ENCODE measurements at places on chromosomes 1 and 21.

GRCh38 chr21:38667291-38667870 lies 138.3 kb upstream of the ETS2 start:
- DNase-seq, result no peak

- peak; percentile 77 for DNase-seq
These were observed 84.3 kb upstream of the VAV3 start for GRCh38 chr1:108049178-108049819.

GRCh38 chr1:34930702-34931071 lies 1.2 kb upstream of the DLGAP3 start:
- no peak for DNase-seq

- DNase-seq, result no peak
These were observed 140.1 kb upstream of the CAMK1G start for GRCh38 chr1:209443361-209443931.

- DNase-seq, result no peak
These were observed 44.1 kb downstream of the XCL2 start for GRCh38 chr1:168499688-168500049.

- DNase-seq, result peak; percentile 76
These were observed 105.0 kb downstream of the FNBP1L start for GRCh38 chr1:93552741-93553455.

GRCh38 chr1:172399756-172400721 lies 20.4 kb upstream of the C1orf105 start:
- no peak for DNase-seq

GRCh38 chr1:159132271-159132881 lies 39.0 kb upstream of the CADM3 start:
- DNase-seq, result peak; percentile 90

DNA sequence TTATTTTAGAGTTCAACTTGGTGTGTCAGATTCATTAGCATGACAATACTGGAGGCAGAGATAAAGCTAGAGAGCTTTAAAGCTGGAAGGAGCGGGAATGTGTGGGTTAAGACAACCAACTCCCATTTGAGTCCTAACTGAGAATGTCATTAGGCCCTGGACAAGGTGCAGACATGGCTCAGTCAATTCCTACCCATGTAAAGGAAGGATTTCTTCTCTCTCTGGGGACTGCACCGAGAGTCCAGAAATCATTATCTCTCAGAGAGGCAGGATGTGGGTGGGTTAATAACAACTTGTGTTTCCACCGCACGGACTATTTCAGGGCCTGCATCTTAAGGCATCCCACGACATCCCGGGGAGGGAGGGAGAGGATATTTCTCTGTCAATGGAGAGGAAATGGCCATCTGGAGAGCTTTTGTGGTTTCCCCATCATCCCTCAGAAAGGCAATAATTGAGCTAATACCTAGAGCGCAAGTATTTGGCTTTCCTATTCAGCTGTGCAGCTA lies 46.7 kb upstream of the SARS1 start:
- peak; percentile 21 for DNase-seq

GRCh38 chr1:91806181-91806768 lies 79.7 kb downstream of the TGFBR3 start:
- no peak for DNase-seq

GRCh38 chr1:210252621-210253051 lies 20.0 kb downstream of the SERTAD4 start:
- DNase-seq, result no peak

DNA sequence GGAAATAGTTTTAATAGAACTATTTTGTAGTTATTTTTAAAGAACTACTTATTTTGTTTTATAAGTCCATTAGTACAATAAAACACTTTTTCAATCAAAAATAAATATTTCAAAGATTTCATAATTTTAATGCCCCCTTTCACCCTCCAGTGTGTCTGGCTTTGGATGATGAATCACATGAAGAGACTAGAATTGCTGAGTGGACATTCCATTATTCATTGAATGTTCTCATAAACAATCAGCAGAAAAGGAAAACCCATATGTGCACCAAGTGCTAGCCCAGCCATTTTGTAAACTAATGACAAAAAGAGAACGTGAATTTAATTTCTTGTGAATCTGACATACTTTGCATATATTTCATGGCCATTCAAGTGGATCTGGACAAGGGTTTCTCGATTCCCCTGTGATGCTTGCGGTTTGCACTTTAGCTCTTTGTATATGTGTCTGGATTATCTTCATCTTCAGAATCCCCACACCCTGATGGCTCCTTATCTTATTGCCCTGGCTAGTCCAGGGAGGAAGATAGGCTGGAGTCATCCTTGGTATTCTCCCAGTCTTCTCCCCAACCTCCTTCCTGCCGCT lies 20.7 kb upstream of the CHIA start:
- DNase-seq, result no peak

- no peak for DNase-seq
These were observed 25.7 kb upstream of the MACF1 start for GRCh38 chr1:39178541-39179431.

GRCh38 chr1:202214089-202214843 lies 20.7 kb downstream of the LGR6 start:
- DNase-seq, result no peak

GRCh38 chr1:25814549-25815087 lies 5.1 kb upstream of the MTFR1L start:
- DNase-seq, result no peak

DNA sequence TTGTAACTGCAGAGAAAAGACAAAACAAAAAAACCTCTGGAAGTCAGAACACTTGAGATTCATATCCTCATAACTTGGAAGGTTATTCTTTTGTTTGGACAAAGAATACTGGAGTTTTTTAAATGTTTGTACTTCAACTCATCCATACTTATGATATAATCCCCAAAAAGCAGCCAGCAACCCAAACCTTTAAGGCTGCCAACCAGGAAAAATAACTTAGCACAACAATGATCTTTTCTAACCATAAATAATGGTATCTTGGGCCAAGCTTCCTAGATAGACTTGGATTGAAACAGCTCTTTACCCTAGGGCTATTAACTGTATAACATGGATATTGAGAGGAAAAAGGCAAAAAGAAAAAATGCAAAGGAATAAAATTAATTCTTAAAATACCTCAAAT lies 335.1 kb downstream of the LTN1 start:
- no peak for DNase-seq

DNA sequence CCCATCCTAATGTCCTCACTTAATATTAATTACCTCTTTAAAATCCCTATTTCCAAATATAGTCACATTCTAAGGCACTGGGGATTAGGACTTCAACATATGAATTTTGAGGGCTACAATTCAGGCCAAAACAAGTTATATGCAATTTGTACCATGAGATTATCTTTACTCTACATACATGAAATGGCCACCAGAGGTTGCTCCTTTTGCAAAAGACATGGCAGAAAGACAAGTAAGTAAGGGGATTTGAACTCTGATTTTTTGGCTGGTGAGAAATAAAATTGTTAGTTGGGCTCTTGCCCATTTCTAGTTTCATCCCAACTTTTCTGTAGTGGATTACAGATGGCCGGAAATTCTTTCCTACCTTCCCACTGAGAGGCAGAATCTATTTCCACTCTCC lies 4.8 kb upstream of the ALG6 start:
- peak; percentile 25 for DNase-seq

DNA sequence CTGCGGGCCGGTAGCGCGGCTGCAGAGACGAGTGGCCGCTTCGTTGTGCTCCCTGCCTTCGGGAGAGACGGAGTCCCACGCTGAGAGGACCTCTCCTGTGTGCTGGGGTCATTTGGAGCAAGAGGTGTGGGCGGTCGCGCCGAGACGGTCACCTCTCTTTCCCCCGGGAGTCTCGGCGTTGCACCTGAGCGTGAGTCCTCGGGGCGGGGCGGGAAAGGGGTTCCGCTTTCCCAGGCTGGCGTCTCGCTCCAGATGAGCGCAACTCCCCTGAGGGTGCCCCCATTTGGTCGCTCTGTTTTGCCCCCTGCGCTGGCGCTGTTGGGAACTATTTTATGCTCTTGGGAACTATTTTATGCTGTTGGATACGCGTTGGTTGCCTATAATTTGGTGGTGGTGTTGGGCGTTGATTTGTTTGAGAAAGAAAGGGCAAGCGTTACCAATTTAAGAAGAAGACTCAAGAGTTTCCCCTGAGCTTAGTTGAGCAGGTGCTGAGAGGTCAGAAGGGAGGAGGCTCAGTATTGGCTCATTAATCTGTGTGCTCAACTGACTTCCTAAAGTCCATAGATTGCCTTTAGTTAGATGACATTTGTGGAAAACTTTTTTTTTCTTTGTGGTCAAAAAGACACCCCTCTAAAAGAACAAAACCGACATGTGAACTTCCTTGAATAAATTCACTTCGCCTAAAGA lies 683 bp downstream of the LRRC8B start:
- DNase-seq, result peak; percentile 73

GRCh38 chr1:235947989-235948388 lies 81.3 kb upstream of the LYST start:
- DNase-seq, result no peak

DNA sequence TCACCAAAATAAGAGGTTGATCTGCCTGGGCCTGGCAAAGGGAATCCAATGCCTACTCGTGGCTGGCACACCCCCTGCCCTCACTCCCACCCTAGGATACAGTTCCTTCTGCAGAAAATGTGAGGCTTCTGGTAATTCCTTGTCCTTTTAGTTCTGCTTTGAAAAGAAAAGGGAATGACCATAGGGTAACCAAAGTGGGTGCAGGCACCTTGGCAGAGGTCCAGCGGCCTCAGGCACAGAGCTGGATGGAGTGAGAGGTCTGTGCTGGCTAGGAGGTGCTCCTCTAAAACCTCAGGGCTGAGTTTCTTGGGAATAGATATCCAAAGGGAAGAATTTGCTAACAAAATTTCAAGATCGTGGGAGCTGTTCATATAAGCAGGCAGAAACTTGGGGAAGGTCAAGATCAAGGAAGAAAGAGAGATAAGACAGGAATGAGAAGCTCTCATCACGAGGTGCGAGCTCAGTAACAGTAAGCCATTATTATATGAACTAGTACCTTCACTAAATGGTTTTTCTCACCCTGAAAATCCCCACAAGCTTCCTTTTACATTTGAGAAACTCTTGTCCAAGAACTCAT lies 293.1 kb upstream of the LYPLAL1 start:
- DNase-seq, result no peak

- no peak for DNase-seq
These were observed 58.9 kb downstream of the C1orf94 start for GRCh38 chr1:34235594-34235993.

- DNase-seq, result no peak
These were observed 145.3 kb upstream of the COL6A1 start for GRCh38 chr21:45836268-45836655.

DNA sequence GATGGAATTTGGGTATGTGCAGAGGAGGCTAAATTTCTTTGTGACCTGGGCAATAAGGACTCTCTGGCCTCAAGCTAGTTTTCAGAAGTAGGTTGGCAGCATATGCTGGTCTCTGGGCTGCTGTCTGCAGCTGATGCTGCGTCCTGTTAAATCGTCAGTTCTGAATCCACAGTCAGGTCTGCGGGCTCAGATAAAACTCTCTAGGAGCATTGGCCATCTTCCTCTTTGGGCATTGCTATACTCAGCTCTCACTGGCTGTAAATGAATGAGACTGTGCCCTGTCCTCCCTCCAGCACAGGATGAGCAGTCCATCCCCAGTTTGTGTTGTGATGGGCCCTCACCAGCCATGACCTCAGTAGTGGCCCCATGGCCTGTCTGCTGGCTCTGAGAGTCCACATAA lies 272.6 kb downstream of the LRRC40 start:
- DNase-seq, result no peak

DNA sequence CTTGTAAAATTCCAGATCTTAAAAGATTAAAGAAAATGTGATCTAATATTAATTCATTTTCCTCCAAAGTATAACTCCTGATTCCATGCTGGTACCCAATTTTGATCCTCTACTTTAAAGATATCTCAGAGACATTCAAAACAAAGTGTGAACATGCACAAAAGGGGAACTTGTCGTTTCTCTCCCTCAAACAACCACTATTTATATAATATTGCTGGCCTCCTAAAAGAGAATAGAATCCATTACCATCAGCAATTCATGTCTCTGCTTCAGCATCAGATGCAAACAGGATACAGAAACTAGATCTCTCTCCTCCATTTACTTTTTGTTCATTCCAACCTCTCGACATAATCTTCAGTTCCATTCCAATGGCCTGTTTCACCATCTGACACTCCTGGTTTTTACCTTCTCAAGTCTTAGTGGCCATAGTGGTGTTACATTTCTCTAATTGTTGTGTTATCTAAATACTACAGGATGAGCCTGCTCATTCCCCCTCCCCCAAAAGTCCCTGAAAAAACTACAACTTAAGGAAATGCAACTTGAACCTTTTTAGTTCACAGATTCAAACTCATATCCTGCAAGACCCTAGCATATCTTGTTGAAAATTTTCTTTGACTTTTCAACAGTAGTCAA lies 4.1 kb downstream of the NRIP1 start:
- peak; percentile 40 for DNase-seq

- DNase-seq, result no peak
These were observed 118.7 kb upstream of the F3 start for GRCh38 chr1:94660258-94660657.

DNA sequence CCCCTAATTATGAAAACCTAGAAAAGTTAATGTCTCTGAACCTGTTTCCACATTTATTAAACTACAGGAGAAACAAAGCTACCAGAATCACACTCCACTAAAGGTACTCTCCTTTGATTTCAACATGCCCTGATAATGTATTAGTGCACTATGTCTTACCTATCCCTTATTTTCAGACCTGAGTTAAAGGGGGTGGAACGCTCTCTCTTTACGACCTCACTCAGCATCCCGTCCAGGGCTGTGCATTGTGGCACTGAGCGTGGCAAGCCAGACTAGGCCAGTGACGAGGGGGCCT lies 678 bp downstream of the LSM10 start:
- DNase-seq, result no peak

- no peak for DNase-seq
These were observed 269.5 kb downstream of the TRABD2B start for GRCh38 chr1:47727697-47728085.

GRCh38 chr21:45908536-45909237 lies 72.9 kb upstream of the COL6A1 start:
- no peak for DNase-seq

GRCh38 chr1:19809044-19809750 lies 5.9 kb downstream of the RNF186 start:
- no peak for DNase-seq

DNA sequence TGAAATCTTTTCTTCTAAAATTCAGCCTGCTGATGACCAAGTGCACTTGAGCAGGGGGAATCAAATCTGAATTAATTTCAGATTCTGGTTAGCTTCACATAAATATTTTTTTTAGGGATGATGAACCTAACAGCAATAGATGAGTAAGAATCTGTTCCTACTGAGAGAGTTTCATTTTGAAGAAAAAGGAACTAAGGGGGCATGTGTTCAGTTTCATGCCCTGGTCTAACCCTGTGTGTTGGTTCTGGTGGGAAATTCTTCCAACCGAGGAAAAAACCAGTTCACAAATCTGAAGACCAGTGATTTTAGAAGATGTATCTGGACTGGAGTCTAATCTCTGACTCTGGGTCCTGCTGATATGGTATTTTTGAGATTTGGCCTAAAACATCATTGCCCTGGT lies 13.7 kb downstream of the SELL start:
- DNase-seq, result no peak

- peak; percentile 83 for DNase-seq
These were observed 434.0 kb upstream of the RUNX1 start for GRCh38 chr21:35482933-35483662.

Measured in hematopoietic multipotent progenitor cell treated with erythropoietin and hydrocortisone succinate and interleukin-3 and kit ligand, for 6 days (in vitro differentiated cells).